ENCODE measurements at places on chromosomes 5 and 9. TPM values are rescaled to one million over a fixed set of nuclear protein-coding genes. Genes with fewer than 3 reads are reported as not detected.

MAPKAP1 gene
- total RNA-seq = 65.4 TPM

ATP6V1G1 gene
- 83.3 TPM for total RNA-seq

ORM2 gene
- not detected for total RNA-seq

MEGF9 gene
- total RNA-seq = 15.8 TPM

FAM78A gene
- total RNA-seq = 0.69 TPM

PRR16 gene
- 7.7 TPM for total RNA-seq

C9orf153 gene
- 0.98 TPM for total RNA-seq

BAAT gene
- total RNA-seq = 0.07 TPM

ZDHHC11 gene
- 2.9 TPM for total RNA-seq

TAF9 gene
- total RNA-seq = 64.8 TPM

ATP10B gene
- 0.03 TPM for total RNA-seq

RASGRF2 gene
- total RNA-seq = 1.2 TPM

SPACA9 gene
- total RNA-seq = 4.0 TPM

TLR4 gene
- total RNA-seq = 35.8 TPM

PCDHGA4 gene
- total RNA-seq = 16.9 TPM

FAM151B gene
- total RNA-seq = 7.4 TPM

SLC34A1 gene
- total RNA-seq = not detected

UNC5A gene
- under 0.01 TPM for total RNA-seq

IL13 gene
- total RNA-seq = not detected

TTF1 gene
- 8.0 TPM for total RNA-seq

NEK6 gene
- 83.1 TPM for total RNA-seq

DOCK2 gene
- 1.5 TPM for total RNA-seq

GPRIN1 gene
- total RNA-seq = 2.9 TPM

DMGDH gene
- total RNA-seq = 1.9 TPM

IL3 gene
- not detected for total RNA-seq

PDLIM4 gene
- 30.6 TPM for total RNA-seq

INSL6 gene
- total RNA-seq = not detected

FBXW5 gene
- 216 TPM for total RNA-seq

IFNA21 gene
- total RNA-seq = not detected

SLC36A2 gene
- total RNA-seq = not detected

ZNF658 gene
- total RNA-seq = 4.0 TPM

ALDH7A1 gene
- 37.1 TPM for total RNA-seq

FAXDC2 gene
- total RNA-seq = 4.3 TPM

ADGRD2 gene
- not detected for total RNA-seq

HTR1A gene
- total RNA-seq = not detected

FLT4 gene
- total RNA-seq = 0.33 TPM

CAMK2A gene
- total RNA-seq = 0.10 TPM

PAX5 gene
- total RNA-seq = not detected

PTGR1 gene
- total RNA-seq = 67.4 TPM

SLCO6A1 gene
- not detected for total RNA-seq

LCP2 gene
- not detected for total RNA-seq

CSF1R gene
- total RNA-seq = 0.69 TPM

AGGF1 gene
- total RNA-seq = 30.6 TPM

TMEFF1 gene
- total RNA-seq = 5.2 TPM

RNF183 gene
- not detected for total RNA-seq

LRSAM1 gene
- total RNA-seq = 16.0 TPM

CCNO gene
- total RNA-seq = 1.1 TPM

UCK1 gene
- total RNA-seq = 17.8 TPM

NIM1K gene
- 3.2 TPM for total RNA-seq

KDM3B gene
- total RNA-seq = 36.8 TPM

OLFML2A gene
- 1.3 TPM for total RNA-seq

ADRA1B gene
- 0.26 TPM for total RNA-seq

DDX4 gene
- total RNA-seq = not detected

All from smooth muscle cell of the pulmonary artery (primary cell).